ENCODE measurements at places on chromosomes 16 and 17. TPM values are rescaled to one million over a fixed set of nuclear protein-coding genes. Genes with fewer than 3 reads are reported as not detected.
A peak's percentile ranks its signal among the peaks of the same experiment; 100 is the strongest.

DNA sequence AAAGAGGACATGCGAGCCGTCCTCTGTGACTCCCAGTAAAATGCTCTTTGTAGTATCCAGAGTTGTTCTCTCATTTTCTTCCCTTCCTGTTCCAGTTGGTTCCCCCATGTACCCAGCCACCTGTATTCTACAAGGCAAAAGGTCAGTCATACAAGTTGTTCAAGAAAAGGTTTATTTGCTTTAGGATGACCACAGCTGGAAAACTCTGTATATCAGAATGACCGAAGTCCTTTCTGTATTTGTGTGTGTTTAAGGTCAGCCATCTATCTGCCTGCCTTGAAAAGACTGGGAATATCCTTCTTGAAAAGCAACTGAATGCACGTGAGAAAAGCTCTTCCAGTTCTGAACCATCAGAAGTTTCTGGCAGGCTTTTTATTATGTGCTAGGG lies 8.4 kb downstream of the CCL16 start:
- no peak for DNase-seq

The CCDC144A gene
- total RNA-seq = 13.3 TPM

- DNase-seq = no peak
These were observed 26.7 kb downstream of the HAPSTR1 start for GRCh38 chr16:9118170-9118569.

DNA sequence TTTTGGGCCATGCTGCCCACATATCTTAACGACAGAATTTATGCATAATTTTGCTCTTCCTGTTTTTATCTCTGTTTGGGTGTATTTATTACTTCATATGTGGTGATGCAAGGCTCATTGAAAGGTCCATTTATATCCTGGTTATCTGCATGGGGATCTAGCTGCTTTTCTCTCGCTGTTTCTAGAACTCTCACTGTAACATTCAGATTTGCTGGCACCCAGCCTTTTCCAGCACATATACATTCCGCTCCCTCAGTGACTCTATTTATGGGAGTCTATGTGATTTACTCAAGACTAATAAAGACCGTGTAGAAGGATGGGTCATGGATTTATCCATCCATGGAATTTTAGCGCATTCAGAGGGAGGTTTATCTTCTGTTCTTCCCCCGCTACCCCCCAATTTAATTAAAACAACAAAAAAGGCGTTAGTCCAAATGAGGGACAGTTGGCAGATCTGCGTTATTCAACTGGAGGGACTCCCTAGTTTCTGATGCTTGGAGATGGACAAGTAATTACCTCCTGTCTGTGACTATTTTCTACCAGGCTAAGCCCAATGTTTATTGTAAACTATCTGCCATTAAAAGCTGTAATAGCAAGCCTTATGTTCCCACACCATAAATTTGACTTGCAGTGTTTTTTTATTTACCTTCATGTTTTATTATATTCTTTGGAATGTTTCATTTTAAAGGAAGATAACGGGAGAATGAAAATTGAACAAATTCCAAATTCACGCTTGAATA lies 19.8 kb upstream of the MARCHF10 start:
- DNase-seq = no peak

The GALNS gene
- 26.1 TPM for total RNA-seq

GRCh38 chr17:59151591-59151990 lies 3.4 kb downstream of the SKA2 start:
- no peak for DNase-seq

The ABCC1 gene
- total RNA-seq = 82.3 TPM

- peak; percentile 85 for DNase-seq
These were observed 2.5 kb downstream of the P2RX1 start for GRCh38 chr17:3913531-3914311.

DNA sequence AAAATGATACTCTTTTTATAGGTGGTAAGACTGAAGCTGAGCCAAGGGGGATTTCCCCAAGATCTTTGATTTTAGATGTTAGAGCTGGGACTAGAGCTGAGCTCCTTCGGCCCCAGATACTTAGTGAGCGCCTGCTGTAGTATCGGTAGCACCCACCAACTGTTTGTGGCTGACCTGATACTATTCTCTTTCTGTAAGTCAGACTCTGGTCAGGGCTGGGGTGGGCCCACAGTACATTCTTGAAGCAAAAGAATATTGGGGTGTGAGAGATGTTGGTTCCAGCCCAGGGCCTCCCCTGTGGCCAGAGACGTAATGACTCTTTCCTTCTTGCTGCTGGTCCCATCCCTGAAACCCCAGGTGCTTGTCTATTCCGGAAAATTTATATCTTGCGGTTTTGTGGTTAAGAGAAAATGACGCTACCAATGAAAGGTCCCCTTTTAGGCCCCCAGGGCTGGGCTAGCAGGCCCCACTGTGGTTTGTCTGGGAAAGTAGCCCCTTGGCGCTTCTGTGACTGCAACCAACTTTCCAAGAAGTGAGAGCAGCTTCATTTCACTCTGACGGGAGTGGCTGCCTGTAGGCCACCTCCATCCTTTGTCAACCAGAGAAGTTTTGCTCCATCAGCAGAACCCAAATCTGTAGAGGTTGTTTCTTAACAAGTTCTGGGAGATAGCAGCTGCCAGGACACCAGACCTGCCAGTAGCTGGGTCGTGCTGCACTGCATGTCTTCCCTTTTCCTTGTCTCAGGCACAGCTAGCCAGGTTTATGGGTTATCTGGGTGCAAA lies 86.4 kb upstream of the LGALS9 start:
- DNase-seq = peak; percentile 89

- no peak for DNase-seq
These were observed 6.1 kb downstream of the CA7 start for GRCh38 chr16:66850115-66850815.

GRCh38 chr17:83080579-83080857 lies 1.1 kb downstream of the METRNL start:
- peak; percentile 58 for DNase-seq

The KCNJ2 gene
- total RNA-seq = not detected

GRCh38 chr16:49347476-49347875 lies 26.1 kb upstream of the C16orf78 start:
- no peak for DNase-seq

DNA sequence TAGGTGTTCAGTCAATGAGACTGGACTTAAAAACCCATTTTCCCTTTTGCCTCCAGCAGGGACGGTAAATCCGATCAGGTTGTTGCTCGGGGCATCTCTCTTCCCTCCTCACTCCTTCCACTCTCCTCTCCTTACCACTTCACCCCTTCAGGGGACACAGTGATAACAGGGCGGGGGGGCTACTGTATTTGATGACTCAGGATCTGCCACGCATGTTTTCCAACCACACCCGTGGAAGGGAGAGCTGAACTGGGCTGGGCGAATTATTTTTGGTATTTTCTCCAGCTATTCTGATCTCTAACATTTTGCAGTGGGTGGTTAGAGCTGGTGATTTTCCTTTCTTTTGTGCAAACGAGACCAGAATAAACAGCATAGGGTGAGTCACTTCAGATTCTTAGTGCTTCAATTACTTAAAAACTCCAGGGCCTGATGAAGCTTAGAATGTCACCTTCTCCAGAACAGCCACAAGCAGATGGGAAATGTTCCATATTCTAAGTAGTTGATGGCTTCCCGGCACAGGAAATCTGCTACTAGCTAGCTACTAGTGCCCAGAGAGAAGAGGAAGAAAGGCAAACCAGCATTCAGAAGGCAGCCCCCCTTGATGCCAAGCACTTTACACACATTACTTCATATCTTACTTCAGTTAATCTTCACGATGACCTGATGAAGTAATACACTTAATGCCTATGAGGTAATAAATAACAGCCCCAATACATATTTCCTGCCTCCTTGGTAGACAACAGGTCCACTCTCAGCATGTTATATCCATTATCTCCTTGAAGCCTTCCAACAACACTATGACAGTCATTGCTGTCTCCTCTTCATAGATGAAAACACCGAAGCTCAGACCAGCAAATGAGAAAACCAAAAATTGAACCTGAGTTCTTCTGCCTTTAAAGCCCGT lies 74.1 kb downstream of the ASIC2 start:
- DNase-seq = no peak

DNA sequence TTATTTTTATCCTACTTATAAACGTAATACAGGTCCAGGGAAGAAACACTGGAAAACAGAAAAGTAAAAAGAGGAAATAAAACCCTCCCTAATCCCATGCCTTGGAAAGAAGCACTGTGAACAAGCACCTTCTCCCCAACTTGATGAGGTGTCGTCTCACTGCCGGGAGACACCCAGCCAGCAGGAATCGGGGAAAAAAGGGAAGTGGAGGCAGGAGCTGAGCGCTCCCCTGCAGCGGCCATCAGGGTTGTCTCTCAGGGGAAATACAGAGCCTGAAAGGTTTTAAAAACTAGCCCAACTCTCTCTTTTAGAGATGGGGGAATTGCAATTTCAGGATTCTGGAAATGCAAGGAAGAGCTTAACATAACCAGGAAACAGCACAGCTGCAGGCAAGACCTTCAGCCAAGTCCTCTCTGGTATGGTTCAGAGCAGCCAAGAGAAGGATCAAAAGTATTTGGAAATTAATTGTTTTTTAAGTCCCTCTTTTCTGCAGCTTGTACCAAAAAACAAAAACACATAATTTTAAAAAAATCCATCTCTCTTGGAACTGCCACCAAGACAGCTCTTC lies 96.3 kb upstream of the RCVRN start:
- DNase-seq = no peak

The TEKT1 gene
- not detected for total RNA-seq

- DNase-seq = no peak
These were observed 320.4 kb upstream of the CCL2 start for GRCh38 chr17:33934696-33935095.

The HNF1B gene
- 0.19 TPM for total RNA-seq

The SCGB1C2 gene
- not detected for total RNA-seq

The PTX4 gene
- not detected for total RNA-seq

- no peak for DNase-seq
These were observed 60.5 kb upstream of the ERN1 start for GRCh38 chr17:64190472-64190871.

DNA sequence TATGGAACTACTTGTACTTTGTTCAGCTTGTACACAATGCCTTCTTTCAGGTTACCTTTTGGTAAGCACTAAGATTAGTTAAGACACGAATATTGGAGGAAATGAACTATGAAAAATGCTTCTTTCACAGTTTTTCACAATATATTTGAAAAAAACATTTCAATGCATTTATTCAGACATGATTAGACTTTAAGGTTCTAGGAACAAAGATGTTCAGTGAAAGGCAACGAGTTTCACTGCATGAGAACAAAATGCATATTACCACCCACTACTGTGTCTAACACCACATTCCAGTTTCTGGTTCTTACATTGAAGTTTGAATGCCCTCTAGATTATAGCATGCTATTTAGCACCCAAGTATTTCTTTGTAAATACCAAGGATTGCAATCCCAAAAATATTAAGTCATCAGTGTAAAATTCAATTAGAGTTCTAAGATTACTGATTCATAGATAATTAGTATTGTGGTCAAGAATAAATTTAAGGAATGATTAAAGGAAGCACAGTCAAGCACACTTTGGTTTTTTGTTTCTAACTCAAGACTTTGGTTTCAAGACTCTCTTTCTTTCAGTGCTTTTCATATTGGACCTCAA lies 261.7 kb downstream of the CEP112 start:
- no peak for DNase-seq

The MYCBPAP gene
- total RNA-seq = 8.9 TPM

DNA sequence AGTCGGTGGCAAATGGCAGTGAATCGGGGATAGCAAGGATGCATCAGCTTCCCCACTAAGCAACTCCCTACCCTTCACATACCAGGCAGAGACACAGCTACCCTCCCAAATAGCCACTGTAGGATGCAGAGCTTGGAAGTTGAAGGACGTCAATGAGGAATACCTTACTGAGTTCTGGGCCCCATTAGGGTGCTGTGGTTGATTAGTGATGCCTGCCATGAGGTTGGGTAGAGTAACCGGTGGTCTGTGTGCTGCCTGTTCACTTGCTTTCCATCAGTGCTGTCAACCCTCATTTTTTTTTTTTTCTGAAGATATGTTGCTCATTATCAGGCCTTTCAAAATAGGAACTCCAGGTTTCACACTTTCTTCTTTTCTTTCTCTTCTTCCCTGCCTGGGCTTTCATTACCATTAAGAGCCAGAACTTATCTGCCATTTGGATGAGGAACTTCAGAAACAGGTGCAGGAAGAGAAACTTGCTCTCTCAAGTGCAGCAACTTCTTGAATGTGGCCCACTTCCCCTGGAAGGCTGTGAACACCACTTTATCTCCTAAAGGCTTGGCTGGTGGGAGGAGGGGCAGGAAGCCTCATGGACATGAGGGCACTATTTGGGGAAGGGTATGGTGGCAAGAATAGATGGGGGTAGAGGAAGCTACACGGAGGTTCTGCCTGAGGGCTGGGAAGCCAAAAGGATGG lies 183.5 kb downstream of the NTN1 start:
- DNase-seq = no peak

GRCh38 chr17:68600931-68601564 lies at the start of gene FAM20A:
Gene FAM20A (minus strand): TSS chr17:68601367. CDS start chr17:68600666, 701 bp downstream.
- DNase-seq = peak; percentile 18

GRCh38 chr16:55257966-55258613 lies 65.9 kb upstream of the IRX6 start:
- DNase-seq = peak; percentile 72

The PRAC2 gene
- not detected for total RNA-seq

DNA sequence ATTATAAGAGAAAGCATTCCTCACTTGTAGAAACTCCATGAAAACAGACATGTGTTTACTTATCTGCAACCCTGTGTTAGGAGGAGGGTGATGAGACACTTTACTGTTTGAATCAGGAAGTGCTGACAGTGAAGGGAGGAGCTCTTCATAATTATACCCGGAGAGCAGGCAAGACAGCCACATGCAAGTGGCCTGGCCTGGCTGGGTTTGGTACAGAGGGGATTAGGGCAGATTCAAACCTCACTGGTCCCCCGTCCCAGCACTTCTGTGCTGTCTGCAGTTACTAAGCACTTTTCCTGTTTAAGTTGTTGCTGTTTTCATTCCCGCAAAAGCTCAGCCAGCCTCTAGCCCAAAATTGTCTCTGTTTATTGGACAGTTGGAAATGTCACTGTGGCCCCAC lies 78.5 kb downstream of the WWOX start:
- no peak for DNase-seq

GRCh38 chr17:47882247-47882646 lies 13.8 kb upstream of the SP2 start:
- DNase-seq = no peak

- DNase-seq = no peak
These were observed 215.4 kb downstream of the SEC14L1 start for GRCh38 chr17:77356109-77356689.

- no peak for DNase-seq
These were observed 649 bp downstream of the GSE1 start for GRCh38 chr16:85613604-85614337.
